Muscle of arm (tissue), 14 donors: ENCODE measurements at places on chromosomes 4 and X. TPM values are rescaled to one million over a fixed set of nuclear protein-coding genes. Genes with fewer than 3 reads are reported as not detected.

THOC2 gene
- 127 TPM for polyA plus RNA-seq

IGSF1 gene
- 91.1 TPM for polyA plus RNA-seq

CFAP99 gene
- polyA plus RNA-seq = 0.16 TPM

GRCh38 chr4:8920969-8921368, 49.3 kb upstream of the HMX1 start:
- no peak for DNase-seq

DNA sequence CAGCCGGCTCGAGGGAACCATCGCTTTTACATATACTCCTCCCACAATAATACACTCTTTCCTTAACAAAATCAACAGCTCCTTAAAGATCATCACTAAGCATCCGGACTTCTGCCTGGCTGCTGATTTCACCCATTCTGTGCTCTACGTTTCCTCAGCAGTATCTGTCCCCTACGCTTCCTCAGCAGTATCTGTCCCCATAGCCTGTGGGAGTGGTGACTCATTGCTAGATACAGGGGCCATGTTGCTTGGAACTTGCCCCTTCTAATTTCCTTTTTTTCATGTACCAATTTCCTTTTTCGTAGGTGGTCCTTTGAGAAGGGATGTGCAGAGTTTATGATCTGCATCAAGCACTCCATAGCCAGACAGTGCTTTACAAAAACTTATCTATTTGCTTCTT, 18.6 kb downstream of the MAP3K15 start:
- DNase-seq = no peak
